ENCODE measurements at places on chromosomes 12 and 14.

- no peak for DNase-seq
Measured at GRCh38 chr14:69408331-69408960, 10.0 kb downstream of the SLC39A9 start.

DNA sequence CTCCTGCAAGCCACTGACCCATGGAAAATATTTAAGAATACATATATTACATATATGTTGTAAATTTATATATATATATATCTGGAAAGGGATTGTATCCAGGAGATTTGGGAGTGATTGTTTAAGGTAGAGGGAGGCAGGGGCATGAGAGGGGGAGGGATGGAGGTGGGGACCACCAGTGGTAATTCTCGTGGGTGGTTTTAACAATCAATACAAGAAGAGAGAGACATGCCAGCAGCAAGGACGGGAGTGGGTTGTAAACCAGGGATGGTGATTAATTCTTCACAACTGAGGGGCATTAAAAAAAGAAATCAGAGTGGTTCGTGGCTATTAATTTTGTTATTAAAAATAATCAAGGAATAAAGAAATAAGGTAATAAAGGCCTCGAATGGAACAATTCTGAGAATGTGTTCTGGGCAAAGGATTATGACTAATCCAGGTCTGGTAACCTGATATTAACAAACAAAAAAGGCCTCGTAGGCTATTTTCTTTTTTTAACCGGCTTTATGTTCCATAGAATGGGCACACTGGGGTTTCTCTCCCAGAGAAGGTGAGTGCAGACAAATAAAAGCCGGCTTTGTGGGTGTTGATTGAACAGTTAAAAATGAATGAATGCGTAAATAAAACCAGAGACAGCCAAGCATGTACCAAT is 8.3 kb upstream of the RTL1 start:
- DNase-seq = no peak

DNA sequence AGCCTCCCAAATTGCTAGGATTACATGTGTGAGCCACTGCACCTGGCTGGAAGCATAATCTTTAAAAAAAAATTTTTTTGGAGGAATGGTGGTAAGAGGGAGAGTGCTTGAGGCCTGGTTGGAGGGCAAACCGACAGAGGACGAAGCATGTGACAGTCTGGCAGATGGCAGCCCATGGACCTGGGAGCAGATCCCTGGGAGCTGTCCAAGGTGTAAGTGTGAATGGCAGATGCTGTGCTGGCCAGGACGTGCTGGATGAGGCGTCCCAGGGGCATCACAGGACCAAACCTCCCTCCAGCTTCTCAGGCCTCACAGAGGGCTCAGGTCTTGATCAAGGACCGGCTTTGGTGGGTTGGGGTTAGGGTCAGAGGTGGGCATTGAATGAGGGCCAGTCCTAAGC is 128.4 kb upstream of the NCOR2 start:
- DNase-seq = no peak

- DNase-seq = no peak
Measured at GRCh38 chr12:19951664-19952063, 416.7 kb upstream of the PDE3A start.

DNA sequence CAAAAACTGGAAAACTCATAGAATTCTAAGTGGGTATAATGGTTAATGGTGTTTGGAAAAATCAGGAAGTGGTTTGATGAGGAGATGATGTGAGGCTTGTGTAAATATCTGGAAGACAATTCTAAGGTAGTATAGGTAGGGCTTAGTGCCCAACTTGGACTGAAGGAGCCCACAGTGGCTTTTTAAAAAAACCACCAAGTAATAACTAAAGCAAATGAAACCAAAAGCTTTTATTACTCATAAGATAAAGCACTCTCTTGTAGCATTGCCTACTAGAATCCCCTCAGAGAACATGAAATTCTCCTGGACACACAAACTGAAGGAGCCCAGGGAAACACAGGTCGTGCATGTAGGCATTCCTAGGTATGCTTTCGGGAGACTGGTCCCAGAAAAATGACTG is 324.5 kb downstream of the NELL2 start:
- DNase-seq = no peak

DNA sequence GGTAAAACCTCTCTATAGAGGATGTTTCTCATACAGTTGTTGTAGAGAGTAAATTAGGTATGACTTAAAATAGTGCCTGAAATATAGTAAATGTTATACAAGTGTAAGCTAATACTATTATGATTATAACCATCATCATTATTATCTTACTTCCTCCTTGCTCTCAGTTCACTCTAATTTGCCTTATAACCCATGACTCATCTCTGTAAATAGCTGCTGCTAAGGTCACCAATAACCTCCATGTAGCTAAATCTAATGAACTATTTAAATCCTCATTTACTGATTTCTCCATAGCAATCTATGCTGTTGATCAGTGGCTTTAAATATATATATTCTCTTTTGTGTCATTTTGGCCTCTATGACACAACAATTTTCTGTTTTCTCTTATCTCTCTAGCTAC is 109.6 kb downstream of the RMST start:
- no peak for DNase-seq

DNA sequence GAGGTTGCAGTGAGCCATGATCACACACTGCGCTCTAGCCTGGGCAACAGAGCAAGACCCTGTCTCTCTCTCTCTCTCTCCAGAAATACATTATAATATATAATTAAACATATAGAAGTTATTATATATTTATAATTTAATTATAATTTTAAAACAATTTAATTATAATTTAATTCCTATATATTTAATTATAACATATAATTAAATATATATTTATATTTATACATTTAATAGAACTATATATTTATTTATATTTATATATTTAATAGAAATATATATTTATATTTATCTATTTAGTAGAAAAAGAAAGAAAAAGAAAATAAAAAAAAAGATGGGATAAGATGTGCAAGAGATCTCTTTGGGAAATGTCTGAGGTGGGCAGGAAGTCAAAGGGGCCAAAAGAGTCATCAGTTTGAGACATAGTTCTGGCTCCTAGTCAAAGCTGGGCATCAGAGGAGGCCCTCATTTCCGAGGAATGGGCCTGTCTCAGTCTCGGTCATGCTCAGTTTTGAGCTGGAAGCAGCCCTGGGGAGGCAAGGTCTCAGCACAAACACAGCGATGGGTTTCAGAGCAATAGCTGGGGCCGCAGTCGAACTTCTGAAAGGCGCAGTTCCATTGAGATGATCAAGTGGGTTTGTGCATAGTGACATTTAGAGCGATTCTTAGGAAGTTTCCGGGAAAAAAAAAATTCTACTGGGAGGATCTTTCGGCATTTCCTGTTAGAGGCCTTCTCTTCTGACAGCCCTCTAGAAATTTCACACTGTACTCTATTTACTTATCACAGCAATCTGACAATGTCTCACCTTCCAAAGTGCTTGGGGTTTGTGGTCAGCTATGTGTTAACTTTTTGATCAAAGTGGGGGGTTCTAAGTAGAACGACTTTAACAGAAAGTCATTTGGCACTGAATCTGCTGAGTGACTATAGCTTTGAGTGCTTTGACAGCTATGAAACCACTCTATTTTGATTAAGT is 58.7 kb upstream of the GZMB start:
- DNase-seq = no peak

GRCh38 chr12:130424858-130425697 is 87.4 kb downstream of the PIWIL1 start:
- no peak for DNase-seq

GRCh38 chr12:64745259-64745807 is 13.9 kb downstream of the GNS start:
- DNase-seq = no peak

DNA sequence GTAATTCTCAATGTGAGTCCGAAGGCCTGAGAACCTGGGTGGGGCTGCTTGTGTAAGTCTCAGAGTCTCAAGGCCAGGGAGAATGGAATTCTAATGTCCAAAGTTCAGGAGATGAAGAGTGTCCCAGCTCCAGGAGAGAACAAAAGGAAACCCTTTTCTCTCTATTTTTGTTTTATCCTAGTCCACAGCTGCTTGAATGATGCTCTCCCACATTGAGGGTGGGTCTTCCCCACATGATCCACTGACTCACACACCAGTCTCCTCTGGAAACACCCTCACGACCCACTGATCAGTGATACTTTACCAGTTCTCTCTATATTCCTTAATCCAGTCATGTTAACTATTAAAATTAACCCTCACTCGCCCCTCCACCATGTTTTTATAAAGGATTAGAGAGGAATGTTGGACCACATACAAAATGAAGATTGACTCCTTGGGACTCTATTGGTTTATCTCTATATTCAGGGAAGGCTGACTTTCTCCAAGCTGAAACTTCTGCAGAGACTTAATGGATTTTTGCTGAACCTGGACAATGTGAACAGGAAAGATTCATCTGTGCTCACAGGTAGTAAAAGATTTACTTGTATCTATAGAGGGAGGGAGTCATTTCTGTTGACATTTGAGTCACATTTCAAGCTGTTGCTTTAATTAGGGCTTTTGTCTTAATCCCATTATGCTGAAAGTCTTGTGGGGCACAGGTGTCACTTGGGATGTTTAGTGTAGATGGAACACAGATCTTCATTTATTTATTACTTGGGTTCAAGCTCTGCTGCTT is 1061.0 kb upstream of the TMEM132C start:
- DNase-seq = no peak

DNA sequence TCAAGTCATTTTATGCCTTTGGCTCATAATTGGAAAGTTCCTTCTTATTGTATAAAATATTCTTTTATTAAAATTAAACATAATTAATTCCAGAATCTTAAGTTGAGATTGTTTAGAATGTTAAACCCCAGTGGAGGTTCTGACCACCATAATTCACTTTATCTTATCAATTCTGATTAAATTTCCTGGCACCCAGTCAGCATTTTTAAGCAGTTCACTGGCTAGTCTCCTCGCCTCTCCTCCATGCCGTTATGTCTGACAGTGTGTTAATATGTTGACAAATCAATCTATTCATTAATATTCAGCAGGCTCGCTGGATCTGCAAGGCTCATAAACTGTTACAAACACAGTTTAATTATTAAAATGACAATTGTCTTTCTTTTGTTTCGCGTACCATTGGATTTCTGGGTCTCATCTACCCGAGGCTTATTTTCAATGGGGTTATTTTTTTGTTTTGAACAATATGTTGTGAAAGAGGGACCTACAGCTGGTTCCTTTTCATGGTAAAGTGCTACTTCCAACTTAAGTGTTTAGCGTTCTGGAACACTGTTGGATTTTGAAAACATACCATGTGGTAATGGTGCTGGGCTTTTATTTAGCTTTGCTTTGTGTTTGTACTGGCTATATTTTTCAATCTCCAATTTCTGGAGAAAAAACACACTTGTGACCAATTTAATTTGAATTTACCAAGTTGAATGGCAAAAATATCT is 339.7 kb downstream of the PRKD1 start:
- no peak for DNase-seq

DNA sequence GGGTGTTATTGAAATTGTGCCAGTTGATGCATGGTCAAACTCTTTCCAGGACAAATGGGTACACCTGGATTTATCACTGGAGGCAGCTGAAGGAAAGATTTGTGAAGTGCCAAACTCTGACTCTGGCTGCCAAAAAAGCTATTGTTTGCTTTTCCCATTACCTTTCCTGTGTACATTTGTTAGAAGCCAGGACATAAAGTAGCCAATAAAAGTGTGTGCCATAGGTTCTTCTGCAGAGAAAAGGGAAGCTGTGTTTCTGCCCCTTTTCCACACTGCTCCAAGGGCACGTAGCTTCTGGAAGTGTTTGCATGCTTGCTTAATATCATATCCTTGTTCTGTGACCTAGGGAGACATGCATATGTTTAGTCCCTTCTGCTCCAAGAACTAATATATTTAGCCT is 1114.4 kb downstream of the SLC16A7 start:
- DNase-seq = no peak

Data from stimulated activated CD4-positive, alpha-beta T cell treated with anti-CD3 and anti-CD28 coated beads, Interleukin-2, amount 100 ng/mL, for 4 hours (primary cell).